ENCODE measurements at places on chromosomes 5 and 9.
A peak's percentile ranks its signal among the peaks of the same experiment; 100 is the strongest.

DNA sequence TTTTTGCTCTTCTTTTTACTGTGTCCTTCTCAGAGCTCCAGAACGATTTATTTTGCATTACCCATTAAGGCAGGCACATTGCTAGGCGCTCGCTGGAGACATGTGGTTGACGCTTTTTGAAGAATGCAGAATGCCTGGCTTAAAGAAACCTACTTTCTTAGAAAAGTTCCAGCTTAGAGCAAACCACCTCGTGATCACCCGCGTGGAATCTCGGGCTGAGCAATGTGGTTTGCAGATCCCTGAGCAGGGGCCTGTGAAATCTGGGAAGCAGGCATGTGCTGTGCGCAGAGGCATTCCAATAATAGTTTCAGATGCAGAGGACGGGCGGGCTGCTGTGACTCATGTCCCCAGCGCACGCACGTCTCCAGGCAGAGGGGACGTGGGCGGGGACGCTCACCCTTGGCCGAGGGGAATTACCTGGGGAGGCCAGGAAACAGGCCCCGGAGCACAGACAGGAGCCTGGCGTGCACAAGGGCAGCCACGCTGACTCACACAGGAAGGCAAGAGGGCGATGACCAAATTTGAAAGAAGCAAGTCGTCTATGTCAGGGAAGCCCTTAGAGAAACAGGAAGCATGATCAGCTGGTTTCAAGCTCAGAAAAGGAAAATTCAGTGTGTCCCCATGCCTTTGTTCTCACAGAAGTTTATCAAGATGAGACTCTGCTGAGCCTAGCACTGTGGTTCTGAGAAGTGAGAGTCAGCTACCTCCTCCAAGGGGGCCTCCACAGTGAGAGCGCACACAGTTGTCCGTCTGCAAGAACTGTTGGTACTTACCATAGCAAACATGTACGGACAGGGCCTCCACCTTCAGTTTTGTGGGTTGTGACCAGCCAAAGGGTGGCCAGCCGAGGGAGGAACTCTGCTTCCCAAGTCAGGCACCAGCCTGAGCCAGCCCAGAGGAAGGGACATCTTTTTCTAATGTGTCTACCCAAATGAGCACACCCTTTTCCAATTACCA lies 218.6 kb downstream of the PIK3R1 start:
- DNase-seq: peak; percentile 73

DNA sequence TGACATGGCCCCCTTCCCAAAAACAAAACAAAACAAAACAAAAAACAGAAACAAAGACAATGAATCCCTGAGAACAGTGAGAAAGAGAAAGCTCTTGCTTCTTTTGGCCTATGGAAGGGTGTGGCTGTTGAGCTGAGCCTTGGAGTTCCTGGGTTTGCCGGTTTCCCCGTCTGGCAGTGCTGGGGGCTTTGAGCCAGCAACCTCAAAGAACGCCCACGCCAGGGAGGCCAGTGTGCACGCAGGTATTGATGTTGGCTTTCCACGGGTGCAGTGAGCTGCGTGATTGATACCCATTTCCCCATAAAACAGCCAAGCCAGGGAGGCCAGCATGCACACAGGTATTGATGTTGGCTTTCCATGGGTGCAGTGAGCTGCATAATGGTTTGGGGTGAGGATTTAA lies 8.3 kb upstream of the LCN1 start:
- DNase-seq: no peak

DNA sequence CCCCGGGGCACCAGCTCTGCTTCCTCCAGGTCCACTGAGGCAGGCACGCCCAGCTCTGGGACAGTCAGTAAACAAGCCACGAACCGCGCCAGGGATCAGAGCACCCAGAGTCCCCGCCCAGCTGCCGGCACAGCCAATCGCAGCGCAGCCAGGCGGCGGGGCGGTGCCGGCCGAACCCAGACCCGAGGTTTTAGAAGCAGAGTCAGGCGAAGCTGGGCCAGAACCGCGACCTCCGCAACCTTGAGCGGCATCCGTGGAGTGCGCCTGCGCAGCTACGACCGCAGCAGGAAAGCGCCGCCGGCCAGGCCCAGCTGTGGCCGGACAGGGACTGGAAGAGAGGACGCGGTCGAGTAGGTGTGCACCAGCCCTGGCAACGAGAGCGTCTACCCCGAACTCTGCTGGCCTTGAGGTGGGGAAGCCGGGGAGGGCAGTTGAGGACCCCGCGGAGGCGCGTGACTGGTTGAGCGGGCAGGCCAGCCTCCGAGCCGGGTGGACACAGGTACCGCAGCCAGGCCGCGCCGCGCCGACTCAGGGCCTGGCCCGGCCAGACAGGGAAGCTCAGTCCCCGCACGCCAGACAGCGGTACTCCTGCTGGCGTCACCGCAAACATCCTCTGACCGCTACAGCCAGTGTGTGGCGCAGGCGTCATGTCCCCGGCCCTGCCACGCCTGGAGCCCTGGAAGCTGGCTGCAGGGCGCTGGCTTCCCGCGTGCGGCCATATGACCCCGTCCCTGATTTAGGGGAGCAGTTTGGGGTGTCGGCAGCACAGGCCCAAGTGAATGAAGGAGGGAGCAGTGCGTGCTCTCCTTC lies at the start of gene CTSL:
Gene CTSL (plus strand): TSS at position 220 of the 810 bp plus-strand sequence. CDS start 1,485 bp downstream, outside the sequence.
- DNase-seq: peak; percentile 21

DNA sequence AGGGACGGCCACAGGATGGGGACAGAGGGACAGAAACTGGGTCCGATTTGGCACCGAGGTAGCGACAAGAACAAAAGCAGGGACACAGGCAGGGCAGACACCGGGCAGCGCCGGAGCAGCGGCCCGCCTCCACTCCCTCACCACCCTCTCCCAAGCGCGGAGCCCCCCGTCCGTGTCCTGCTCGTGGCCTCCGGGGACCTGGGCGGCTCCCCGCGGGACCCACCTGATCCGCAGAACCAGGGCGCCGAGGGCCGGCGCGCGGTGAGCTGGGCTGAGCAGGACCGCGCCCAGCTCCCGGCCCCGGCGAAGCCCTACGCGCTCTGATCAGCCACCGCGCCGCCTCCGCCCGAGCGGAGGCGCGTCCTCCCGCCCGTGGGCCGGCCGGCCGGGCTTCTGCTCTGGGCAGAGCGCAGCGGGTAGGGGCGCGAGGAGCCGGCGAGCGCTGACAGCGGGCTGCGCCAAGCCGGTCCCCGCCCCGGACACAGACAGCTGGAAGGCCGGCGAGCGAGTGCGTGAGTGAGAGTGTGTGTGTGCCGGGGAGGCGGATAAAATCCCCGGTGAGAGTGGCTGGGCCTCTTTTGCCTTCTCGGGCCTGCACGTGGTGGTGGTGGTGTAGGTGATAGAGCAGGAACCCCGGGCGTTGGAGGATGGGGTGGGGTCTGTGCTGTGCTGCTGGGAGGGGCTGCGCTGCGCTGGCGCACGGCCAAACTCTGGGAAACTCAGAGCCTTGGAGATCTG lies at the start of gene GGTA1:
Gene GGTA1 (minus strand): TSS at position 418 of the 738 bp plus-strand sequence. CDS start 31,922 bp downstream, outside the sequence.
- DNase-seq: no peak

DNA sequence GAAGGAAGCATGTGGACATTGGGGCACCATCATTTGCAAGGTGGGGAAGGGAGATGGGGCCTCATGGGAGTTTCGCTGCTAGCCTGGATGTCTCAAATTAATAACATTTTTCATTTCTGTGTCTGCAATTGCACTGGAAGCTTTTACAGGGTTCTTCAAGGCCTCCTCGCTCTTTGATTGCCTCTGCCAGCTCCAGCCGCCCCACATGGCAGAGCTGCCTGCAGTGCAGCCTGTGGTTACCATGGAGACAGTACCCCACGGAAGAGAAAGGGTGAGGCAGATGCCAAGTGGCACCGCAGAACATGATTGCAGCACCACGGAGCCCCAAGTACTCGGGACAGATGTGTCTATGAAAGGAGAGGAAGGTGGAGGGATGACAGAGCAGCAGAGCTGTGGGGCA lies 25.4 kb downstream of the CTNND2 start:
- no peak for DNase-seq

DNA sequence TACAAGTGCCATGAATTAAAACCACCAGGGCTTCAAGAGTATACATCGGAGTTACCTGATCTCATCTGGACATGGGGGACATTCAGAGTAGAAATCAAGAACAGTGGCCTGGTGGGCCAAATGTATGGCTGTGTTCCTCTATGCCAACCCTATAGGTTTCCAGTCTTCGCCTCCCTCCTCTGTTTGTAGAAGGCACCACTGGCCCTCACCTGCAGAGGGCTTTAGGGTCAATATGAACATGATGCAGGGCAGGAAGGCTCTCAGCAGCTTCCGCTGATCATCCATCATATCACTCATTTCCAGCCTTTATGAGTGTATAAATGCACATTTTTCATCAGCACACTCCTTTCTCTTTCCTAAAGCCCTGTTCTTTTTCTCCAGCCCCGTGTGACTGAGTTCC lies 555.5 kb upstream of the BRINP1 start:
- DNase-seq: no peak

GRCh38 chr5:980001-980588 lies 28.5 kb upstream of the NKD2 start:
- DNase-seq: no peak

DNA sequence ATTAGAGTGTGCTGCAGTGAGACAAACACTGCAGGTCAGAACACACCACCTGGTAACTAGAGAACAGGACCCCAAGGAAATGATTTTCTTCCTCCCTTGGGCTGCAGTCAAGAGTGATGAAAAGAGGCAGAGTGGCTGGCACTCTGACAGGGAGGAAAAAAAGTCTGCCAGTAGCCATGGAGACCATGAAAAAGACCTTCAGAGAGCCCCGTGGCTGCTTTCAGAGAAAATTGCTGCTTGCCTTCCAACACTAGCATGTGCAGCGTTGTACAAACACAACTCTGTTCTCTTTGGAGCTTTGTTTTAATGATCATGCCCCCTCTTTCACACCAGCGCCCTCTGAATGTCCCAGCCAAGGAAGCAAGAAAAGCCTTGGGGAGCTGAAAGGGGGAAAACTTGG lies 68.8 kb downstream of the ANKRD55 start:
- no peak for DNase-seq

DNA sequence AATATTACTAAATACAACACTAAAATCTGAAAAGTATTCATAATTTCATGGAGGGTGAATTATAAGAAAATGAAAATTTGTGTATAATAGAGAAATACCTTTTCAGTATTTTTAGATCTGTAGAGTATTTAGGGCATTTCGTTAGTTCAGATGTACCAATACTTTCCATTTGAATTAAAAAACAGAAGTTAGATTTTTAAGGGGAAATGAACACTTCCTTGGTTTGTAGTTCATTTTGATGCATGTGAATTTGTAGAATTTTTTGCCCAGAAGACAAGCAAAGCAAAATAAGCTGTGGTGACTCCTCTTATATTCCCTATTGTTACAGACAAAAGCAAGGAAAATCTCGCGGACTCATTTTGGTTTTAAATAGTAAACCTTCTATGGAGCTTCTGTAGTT lies 209.0 kb upstream of the RPS23 start:
- DNase-seq: no peak

DNA sequence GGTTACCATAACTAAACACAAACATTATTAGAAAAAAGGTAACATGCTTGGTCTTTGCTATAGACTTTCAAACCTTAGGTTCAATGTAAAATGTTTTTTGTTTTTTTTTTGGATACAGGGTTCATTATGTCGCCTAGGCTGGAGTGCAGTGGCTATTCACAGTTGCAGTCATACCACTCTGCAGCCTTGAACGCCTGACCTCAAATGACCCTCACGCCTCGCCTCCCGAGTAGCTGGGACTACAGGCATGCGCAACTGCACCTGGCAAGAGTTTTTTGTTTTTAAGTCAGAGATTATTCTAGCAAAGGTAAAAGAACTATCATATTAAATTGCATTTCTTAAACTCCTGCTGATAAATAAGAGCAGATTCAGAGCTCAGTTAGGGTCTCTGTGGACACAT lies 55.1 kb upstream of the NR5A1 start:
- no peak for DNase-seq

DNA sequence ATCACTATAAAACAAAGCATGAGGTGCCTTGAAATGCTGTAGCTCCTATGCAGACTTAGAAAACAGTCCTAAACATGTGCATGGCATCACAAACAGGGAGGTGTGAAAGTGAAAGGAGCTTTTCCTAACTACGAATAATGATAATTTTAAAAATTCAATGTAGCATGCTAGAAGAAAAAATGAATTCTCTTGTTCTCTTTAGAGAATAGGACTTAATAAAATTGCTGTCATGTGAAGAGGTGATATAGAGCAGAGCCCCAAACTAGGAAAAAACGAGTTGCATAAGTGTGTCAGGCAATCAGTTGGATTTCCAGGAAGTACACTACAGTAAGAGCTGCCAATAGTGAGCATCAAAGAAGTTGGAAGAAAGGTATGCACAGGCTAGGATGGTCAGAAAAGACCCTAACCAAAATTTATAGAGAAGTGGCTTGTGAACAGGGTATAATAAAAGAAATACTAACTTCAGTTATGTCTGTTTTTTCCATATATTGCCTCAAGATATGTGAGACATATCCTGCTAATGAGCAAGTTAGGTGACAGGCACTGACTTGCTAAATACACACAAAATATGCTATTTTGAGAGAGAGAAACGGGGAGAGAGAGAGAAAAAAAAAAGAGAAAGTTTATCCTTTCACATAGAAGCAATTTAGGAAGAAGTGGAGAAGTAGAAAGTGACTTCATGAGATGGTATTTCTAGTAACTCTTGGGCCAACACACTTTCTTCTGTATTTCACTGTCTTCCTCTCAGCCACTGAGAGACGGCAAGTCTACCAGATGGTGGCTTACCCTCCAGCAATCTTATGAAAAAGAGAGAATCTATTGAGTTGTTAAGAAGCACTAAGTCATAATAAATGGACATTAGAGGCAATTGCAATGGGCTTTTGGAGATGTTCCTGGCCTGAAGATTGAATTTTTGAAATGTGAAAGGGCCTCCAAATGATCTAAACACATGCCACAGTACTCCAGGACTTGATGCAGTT lies 18.0 kb downstream of the ITGA2 start:
- no peak for DNase-seq
